ENCODE measurements at places on chromosomes 5 and 9.

DNA sequence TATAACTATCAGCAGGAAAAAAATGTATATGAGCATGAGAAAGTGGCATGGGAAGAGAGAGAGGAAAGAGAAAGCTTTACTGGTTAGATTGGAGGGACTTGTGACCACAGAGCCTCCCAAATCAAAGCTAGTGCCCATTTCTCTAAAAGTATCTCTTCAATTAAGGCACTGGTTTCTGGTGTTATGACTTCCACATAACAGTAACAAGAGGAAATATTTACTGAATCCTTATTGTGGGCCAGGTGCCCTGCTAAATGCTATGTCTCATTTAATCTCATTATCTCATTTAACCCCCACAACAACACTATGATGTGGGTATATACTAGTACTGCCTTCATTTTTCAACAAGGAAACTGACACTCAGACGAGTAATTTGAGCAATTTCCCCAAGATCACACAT lies 221.5 kb downstream of the EBF1 start:
- no peak for DNase-seq

DNA sequence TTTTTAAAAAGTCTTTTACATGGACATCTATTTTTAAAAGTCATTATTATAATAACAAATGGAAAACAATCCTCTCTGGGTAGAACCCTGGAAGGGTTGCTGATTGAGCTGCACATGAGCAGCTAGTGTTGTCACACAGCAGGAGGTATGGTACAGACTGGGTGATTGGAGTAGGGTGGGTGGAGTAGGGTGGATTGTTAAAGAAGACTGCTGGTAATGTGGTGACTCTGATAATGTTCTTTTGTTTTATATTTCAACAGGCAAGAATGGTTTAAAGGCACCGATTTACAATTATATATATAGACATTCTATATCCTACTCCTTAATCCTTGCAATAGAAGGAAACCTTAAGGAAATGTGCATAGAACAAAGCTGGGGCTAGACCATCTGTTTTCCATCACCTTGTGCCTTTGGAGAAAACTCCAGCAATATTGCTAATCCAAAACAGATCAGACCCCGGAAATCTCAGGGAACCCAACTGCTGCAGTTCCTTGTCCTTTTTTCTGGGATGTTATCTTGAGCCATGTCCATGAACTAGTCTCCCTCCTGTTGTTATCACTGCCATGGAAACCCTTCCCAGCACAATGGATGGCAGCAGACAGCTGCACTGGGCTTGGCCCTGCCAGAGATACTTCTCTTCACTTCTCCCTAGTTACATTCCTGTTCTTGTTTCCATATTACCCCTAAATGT lies 129.7 kb downstream of the YIPF5 start:
- no peak for DNase-seq

DNA sequence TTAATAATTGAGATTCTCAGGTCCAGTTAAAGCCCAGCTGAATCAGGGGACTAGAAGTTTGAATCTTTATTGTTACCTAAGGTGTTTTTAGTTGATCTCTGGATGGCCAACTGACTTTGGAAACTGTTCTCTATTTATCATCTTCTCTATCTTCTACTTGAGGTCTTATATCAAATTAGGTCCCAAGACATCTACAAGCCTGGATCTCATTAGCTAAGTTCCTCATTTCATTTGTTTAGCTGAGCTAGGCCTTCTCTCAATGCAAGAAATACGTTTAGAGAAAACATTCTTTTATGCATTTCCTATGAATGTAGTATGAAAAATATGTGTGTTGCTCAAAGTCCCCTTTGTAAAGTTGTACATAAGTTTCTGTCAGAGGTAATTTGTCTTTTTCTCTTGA lies 196.6 kb downstream of the PTTG1 start:
- DNase-seq = no peak

DNA sequence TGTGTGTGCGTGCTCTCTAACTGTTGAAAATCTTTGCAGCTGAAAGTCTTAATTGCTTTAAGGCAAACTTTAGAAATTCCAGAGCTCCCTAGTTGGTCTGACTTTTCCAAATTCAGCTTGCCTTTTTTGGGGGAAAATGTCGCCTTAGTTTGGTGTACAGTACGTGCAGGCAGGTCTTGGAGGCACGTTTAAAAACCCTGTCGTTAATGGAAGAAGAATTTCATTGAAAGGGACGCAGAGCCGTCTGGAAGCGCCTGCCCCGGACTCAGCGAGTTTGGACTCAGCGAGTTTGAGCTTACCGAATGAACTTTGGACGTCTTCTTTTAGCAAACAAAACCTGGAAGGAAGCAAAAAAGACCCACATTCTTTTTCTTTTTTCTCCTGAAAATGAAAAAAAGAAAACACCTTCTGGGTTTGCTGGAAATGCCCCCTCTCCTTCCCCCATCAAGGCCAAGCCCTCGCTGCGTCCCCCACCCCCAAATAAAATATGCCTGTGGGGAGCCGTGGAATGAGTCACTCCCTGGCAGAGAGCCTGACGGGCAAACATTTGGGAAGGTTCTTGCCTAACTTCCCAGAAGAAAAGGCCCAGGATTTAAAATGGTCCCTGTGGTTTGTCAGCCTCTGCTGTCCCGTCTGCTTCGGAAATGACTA lies 1.5 kb downstream of the NEK6 start:
- peak; percentile 56 for DNase-seq

DNA sequence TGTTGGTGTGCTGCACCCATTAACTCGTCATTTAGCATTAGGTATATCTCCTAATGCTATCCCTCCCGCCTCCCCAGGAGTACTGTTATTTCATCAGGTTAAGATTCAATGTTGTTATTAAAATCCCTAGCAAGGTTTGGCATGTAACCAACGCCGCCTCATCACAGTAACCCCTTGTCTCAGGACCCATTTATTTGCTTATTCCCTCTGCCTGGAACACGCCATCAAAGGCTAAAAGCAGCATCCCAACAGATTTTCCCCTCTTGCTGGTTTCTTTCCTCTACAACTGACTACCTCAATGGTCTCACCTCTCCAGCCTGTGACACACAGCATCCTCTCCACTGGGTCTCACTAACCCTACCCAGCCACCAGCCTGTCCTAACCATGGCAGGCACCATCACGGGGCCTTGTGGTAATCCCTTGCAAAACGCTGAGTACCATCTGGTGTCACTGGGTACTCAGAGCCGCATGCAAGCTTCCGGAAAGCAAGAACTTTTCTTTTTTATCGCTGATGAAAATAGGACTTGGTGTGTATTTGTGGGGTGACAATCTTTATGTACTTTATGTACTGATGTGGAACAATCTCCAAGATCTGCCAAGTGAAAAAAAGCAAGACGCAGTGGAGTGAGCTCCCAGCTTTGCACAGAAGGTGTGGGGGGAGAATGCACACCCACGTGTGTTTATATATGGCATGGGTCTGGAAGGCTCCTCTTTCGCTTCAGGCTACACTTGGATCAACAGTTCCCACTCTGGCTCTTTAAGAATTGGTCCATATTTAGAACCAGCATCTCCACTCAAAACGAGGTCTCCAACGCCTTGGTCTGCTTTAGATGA lies 6.1 kb downstream of the RPS14 start:
- no peak for DNase-seq

DNA sequence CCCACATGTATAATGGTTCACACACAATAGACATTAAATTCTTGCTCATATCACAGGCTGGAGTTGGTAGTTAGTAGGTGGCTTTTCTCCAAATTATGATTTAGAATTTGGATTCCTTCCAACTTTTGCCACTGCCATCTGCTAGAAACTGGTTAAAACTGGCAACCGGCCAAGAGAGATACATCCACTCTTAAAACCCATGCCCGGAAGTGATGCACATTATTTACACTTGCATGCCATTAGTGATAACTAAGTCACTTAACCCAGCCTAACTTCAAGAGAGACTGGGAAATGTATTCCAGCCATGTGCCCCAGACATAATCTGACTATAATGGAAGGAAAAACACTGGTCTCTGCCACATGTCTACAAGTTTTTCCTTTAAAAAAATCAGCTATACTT lies 395.7 kb upstream of the SEMA6A start:
- no peak for DNase-seq

DNA sequence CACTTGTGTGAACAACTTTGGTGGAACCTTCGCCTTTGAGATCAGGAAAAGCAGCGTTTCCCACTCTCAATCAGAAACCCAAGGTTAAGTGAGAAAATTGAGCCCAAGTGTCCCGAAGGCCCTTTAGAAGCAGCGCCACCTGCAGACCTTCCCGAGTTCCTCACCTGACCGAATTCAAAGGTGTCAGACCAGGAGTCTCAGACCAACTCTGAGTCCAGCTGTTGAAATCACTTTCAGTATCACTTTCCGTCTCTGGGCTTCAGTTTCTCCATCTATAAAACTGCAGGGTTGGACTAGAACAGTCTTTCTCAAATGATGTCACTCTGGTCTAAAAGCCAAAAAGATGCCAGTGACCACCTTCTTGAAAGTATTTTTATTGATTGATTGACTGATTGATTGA lies 31.7 kb upstream of the GRHPR start:
- no peak for DNase-seq

DNA sequence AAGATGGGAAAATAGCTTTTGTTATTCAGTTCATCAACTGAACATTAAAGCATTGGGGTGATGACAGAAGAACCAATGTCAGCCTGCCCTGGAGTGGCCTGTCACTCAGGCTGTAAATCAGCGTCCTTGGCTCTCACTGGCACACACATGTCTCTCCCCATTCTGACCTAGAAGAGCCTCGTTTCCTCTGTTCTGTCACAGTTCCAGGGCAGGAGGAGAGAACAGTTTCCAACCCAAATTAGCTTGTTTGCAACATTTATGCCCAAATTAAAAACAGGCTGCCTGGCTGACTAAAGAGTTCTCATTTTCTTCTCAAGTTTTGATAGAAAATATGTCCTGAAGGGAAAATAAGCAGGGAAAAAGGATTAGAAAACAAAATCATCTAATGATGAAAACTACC lies 520.1 kb downstream of the CHSY3 start:
- no peak for DNase-seq

DNA sequence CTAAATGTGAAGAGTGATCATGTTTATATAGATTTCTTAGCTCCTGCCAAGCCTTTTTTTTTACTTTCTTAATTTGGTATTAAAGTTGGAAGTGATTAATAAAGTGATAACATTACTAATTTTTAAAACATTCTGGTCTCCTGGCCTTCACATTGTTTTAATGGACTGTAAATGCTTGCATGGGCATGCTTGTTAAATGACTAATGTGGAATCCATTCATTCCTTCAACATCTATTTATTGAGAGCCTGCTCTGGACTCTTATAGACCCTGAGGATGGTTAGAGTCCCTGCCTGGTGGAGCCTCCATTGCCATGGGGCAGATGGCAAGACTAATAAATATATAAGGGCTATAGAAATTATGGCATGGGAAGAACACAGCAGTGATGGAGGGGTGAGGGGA lies 103.5 kb downstream of the NTRK2 start:
- DNase-seq = no peak

GRCh38 chr5:179912951-179913350 lies 5.3 kb upstream of the TBC1D9B start:
- DNase-seq = peak; percentile 37

DNA sequence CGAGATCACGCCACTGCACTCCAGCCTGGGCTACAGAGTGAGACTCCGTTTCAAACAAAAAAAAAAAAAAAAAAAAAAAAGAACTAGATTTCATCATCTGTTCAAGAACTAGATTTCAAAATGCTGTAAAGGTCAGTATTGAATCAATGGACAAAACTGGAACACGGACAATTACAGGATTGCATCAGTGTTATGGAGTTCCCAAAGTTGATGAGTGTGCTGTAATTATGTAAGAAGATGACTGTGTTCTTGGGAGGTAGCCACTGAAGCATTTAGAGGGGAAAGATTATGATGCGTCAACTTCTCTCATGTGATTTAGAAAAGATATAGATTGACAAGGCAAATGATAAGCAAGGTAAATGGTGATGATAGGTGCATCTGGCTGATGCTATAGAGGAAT lies 6.5 kb downstream of the FAM240B start:
- DNase-seq = no peak

DNA sequence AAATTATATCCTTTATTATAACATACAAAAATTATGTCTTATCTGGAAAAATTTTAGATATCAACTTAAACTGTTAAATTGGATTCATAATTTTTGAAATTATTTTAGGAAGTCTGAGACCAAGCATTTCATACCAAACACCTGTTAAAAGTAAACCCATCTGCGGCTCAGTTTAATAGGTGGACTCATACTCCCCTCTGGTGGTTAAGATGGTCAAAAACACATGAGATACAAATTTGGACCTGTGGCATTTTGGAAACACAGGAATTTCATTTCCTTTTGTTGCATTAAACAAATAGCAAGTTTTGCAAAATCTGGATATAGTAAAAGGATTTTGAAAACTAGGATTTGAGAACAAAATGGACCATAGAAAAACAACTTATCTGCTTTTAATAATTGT lies 53.7 kb downstream of the RGMB start:
- DNase-seq = peak; percentile 1

DNA sequence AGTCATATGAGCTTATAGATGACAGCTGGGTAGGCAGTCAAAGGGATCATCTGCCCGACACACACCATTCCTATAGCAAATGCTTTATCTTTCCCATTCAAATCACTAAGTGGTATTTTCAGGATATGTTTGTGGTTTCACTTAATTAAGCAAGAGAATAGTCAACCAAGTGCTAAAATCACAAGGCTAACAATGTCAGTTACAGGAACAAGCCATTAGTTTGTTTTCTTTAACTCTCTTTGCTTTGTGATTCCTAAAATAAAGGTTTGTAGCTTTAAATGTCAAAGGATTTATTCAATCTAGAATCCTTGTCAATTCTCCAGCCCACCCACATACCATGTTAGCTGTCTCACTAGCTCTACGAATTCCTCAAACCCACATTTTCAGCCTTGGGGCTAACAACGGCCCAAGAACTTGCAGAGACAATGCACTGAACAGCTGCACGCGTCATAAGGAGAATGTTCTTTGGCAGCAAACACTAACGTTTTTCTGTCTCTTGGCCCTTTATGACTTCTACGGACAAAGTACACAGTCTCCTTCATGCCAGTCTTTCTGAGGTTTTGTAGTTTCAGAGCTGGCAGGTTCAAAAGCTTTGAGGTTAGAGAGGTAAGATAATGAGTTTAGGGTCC lies 56.6 kb downstream of the ELAVL2 start:
- DNase-seq = no peak

DNA sequence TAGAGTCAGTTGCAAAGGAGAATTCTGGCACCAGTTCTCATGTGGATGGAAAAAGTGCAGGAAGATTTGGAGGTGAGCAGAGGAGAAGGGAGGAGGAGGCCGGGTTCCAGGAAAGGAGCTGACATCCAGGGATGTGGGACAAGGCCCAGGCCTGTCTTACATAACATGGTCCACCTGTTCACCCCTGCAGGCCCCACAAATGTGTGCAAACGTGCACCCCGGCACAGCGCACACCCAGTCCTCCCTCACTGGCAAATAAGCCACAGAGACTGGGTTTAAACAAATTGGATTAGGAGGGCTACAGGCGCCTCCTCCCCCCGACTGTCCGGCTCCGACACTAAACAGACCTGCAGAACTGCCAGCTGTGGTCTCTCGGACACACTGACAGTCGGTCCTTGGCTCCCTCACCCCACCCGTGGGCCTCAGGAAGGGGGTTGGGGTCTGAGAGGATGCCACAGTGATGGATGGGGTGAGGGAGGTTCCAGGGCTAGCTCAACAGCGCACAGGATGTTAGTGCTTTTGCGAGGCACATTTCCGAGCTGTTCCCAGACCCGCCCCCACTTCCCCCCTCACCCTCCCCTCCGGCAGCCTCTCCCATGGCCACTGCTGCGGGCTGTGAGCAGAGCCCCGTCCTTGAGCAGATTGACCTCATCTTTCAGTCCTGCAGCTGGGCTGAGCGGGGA lies 43.4 kb upstream of the IL17B start:
- DNase-seq = no peak

GRCh38 chr9:105483618-105484017 lies 35.8 kb downstream of the FSD1L start:
- DNase-seq = no peak
